ENCODE measurements at places on chromosomes 16 and 17. TPM values are rescaled to one million over a fixed set of nuclear protein-coding genes. Genes with fewer than 3 reads are reported as not detected.
A peak's percentile ranks its signal among the peaks of the same experiment; 100 is the strongest.

Gene KRT17
- polyA plus RNA-seq: not detected

DNA sequence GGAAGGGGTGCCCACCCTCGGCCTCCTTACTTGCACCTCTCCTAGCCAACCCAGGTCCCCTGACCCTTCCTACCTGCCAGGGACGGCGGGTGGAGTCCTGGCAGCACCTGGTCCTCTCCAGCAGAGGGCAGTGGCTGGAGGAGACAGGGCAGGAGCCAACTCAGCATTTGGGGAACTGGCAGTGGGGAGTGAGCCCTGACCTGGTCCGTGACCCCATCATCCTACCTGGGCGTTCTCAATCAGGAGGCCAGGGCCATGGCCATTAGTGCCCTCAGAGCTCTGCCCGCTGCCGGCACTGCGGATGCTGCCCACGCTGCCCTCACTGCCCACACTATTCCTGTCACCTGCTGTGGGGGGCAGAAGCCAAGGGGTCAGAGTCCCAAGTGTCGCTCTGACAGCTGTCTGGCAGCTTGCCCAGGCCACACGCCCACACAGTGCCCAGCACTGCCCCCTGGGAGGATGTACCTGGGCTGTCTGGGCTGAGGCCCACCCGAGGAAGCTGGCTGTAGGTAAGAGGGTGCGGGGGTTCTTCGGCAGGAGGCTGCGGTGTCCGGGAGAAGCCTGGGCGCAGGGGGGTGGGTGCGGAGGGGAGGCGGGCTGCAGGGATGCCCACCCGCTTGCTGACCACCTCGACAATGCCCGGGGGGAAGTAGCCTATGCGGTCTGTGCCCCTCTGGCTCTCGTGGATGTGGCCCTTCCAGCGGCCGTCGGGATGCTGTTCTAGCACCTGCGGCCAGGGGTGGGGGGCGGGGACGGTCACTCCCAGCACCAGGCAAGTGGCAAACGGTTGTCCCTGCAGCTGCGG, 10.8 kb downstream of the CASKIN2 start:
- peak; percentile 26 for DNase-seq

- DNase-seq: no peak
These were observed 63.0 kb downstream of the SLC5A11 start for GRCh38 chr16:24908716-24909115.

Gene ADGRG3
- not detected for polyA plus RNA-seq

DNA sequence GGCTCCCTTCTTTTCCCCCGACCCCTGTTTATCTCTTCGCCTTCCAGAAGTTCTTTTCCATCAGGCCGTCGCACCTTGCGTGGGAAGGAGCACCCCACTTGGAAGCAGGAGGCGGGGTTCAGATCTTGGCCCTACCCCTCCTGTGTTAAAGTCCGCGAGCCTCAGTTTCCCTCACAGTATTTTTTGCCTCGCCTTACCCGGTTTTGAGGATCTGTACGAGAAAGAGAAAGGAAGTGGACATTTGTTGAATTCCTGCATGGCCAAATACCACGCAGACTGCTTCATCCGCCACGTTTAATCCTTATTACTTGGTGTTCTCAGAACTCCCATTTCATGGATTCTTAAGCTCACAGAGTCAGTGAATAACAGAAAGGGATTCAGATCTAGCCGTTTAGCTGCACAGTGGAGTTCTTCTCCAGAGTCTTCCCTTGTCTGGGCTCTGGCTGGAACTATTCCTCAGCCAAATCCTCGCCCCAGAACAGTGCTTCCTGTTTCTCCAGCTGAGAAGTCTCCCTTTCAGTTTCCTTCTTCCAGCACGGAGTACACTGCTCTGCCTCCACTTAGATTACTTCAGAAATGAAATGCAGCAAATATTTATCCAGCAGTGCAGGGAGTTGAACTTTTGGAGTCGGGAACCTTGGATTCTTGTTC, 590 bp downstream of the TMEM219 start:
- DNase-seq: no peak

GRCh38 chr16:17369421-17370222, 101.1 kb downstream of the XYLT1 start:
- peak; percentile 85 for DNase-seq

- no peak for DNase-seq
These were observed 736 bp downstream of the APPBP2 start for GRCh38 chr17:60525328-60525684.

DNA sequence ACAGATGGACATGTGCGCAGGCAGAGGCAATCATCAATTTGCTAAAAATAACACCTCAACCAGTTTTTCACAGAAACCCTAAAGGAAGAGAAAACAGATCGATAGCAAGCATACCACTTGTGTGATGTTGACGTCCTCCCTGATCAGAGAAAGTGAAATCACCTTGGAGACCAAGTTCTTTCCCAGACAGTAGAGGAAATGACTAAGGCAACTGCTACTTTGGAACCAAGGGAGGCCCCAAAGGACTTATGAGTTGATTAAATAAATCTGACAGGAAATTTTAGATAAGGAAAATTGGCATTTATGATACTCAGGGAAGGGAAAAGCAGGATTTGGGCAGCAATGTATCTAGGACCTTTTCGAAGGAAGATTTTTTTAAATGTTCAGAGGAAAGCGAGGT, 267.1 kb upstream of the ASIC2 start:
- no peak for DNase-seq

- no peak for DNase-seq
These were observed 4.7 kb downstream of the NAGPA start for GRCh38 chr16:5028950-5029475.

GRCh38 chr16:89037261-89038152, 56.1 kb upstream of the ACSF3 start:
- DNase-seq: peak; percentile 41

Gene OSBPL7
- 4.0 TPM for polyA plus RNA-seq

GRCh38 chr16:62732092-62732491, 695.9 kb upstream of the CDH8 start:
- DNase-seq: no peak

DNA sequence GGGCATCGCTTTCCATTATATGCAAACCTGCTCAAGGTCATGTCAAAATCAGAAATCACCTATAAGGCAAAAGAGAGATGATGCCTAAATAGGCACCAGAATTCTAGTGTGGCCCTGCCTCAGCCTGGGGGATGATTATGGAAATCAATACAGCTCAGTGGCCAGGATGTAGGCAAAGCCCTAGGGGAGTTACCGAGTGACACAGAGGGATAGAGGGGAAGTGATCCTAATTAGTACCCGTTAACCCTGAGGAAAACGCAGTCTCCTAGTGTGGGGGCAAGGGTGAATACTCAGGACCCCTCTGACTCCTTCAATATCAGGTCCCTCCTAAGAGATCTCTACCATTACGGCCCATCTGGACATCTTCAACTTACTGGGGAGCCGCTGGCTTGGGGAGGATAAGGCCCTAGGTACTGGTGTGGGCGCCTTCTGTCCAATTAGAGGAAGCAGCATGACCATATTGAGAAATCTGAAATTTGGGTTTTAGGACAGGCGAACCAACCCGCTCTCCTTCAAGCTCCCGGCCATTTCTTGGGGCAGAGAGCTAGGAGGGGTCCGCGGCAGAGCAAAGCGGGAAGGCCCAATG, 725 bp downstream of the NT5C3B start:
- DNase-seq: no peak

GRCh38 chr16:10519929-10520868, 60.2 kb downstream of the EMP2 start:
- no peak for DNase-seq

- DNase-seq: no peak
These were observed 107.6 kb upstream of the LHX1 start for GRCh38 chr17:36829676-36830075.

Gene SPATA32
- 0.31 TPM for polyA plus RNA-seq

GRCh38 chr16:74268372-74268782, 28.2 kb upstream of the PSMD7 start:
- no peak for DNase-seq

GRCh38 chr17:82848022-82848592, 8.3 kb upstream of the ZNF750 start:
- DNase-seq: no peak

GRCh38 chr16:78641433-78641832, 542.0 kb downstream of the WWOX start:
- DNase-seq: no peak

- no peak for DNase-seq
These were observed 139.8 kb downstream of the GSG1L start for GRCh38 chr16:27923751-27924150.

DNA sequence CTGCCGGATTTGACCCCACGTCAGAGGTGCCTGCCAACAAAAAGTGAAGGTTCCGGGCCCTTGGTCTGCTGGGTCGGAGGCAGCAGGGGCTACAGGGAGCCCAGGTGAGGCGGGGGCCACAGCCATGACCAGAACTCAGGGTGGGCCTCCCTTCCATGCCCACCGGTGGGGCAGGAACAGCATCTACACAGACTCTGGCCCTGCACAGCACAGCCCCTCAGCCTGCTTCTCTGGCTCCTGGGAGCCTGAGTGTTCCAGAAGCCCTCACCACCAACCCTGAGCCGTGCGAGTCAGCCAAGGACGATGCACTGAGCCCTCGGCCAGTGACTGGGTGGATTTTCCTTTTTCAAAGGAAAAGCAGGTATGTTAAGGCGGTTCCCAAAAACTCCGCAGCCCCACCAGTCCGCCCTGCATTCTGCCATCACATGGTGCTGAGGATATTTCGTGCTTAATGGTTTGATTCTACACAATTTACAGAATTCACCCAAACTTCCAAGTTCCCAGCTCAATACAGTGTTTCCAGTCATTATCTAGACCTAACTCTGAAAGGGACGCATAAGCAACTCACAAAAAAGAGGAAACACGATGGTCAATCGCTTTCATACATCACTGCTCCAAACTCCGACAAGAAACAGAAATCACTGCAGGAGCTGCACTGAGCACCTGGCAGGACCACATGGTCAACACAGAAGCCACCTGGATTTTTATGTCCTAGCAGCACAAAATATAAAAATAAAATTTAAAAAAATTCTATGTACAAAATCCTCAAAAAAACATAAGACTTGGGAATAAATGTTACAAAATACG, 19.4 kb upstream of the C16orf95 start:
- no peak for DNase-seq

Gene PLD6
- 11.0 TPM for polyA plus RNA-seq

Gene KLHL11
- polyA plus RNA-seq: 6.7 TPM

Gene KRTAP1-5
- polyA plus RNA-seq: not detected

Data from naive thymus-derived CD4-positive, alpha-beta T cell (primary cell).